Caudate nucleus (tissue), 63 donors: ENCODE measurements at places on chromosomes 4 and X.

- DNase-seq = no peak
Observed at GRCh38 chrX:103889216-103889615, 57.2 kb upstream of the RAB9B start.

DNA sequence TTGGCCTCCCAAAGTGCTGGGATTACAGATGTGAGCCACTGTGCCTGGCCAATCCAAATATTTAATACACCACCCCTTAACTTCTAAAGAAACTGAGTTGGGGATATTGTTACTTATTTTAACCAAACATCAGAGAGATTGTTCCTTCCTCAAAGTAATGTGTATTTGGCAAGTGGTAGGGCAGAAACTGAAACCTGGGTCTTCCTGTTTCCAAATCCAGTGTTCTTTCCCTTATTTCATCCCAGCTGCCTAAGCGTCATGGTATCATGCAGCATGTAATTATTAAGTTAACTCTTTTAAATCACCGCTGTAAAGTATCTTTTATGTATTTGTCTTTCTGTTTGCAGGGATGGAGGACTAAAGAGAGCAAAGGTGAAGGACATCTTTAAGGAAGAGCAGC, 68.4 kb downstream of the GPAT3 start:
- no peak for DNase-seq

DNA sequence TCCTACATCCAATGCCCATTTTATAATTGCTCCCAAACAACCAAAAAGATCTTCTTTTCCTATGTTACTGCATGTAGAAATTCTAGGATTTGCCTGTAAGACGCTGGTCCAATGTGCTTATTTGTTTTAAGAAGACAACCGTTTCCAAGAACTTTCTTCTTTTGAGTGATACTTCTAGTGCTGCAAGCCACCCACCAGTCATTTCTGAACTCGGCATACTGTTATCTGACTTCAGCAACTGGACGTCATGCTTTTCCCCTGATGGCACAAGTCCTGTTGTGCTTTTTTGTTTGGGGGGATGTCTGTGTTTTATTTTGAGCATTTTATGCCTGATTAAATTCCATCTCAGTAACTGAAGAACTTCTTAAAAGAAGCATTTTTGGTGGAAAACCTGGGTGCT, 16.0 kb upstream of the RAP1GDS1 start:
- DNase-seq = no peak

DNA sequence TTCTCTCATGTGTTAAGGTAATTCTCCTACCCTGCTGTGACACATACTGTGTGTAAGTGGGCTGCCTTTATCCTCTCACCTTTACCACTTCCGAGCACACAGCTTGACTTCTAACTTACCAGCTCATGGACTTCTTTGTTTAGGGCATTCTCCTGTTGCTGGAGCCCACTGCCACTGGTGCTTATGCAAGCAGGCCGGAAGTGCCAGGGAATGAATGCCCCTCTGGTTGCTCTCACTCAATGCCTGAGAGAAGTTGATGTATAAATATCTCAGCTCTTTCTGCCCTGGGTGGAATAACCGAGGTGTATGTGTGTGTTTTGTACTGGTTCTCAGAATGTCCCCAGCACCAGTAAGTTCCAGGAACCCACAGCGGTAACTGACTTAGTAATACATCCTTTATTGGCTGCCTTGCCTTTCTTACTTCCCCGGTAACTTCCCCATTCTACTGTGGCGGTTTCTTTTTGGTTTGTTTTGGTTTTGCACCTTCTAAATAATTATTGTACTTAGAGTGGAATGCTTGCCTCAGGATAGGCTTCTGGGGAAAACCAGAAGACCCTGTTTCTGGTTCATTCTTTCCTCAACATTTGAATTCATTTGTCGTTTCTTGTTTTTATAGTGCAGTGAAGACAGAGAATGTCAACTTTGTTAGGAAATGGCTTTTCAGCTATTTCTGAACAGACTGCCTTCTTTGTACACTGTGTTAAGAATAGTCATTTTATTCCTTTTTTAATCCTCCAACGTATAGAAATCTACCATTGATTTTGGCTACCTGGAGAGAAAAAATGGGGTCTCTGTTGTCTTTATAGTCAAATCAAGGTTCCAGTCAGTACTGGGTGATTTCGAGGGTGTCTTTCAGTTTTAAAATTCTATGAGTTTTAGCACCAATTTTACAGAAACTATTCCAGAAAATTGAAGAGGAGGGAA, 45.4 kb downstream of the CXorf58 start:
- no peak for DNase-seq

GRCh38 chrX:109774136-109774535, 41.1 kb upstream of the ACSL4 start:
- DNase-seq = no peak
